Activated naive CD4-positive, alpha-beta T cell (primary cell): ENCODE measurements at places on chromosomes 16 and 17.

DNA sequence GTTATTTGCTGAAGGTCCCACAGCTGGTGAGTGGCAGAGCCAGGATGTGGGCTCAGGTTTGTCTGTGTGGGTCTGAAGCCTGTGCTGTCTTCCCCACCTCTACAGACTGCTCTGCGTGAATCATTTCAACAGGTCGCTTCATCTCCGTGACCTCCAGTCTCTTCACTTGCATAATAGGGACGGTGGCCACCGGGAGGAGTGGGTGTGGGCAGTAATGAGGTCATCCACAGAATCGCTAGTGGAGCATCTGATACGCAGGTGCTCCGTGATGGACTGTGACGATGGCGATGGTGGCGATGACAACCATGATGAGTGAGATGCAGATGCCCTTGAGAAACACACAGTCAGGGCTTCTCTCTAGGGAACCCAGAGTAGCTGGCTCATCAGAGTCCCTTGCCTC lies 120.2 kb downstream of the RAP1GAP2 start:
- DNase-seq, result no peak

DNA sequence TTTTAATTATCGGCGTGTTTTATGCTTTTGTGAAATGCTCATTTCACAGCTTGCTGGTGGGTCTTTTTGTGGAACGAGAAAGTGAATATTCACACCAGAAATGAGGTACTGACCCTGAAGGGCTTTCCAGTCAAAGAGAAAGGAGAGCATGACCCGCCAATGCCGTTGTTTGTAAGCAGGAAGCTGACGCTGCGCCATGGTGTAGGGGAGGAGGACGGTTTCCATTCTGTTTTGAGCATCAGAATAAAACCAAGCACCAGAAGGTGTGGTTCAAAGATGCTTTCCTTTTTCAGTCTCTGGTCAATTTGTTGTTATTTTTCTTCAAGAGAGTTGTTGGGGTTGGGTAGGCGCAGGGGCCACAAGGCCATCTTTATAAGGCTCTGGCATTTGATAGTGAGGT lies 669.3 kb downstream of the WWOX start:
- DNase-seq, result no peak

DNA sequence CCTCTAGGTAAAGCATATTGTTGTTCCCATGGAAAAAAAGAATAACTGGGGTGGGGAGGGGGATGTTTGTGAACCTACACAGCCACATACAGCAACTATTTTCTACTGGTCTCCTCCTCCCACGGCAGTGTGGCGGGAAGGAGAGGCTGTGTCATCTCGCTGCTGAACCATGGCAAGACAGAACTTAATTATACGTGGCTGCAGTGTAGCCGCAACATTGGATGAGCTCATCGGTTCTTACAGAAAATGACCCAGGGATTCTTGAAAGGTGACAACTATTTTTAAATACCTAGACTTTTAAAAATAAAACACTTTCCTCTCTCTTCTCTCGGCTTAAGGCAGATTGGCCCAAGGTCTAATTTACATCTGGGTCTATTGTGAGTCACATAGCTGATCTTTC lies 19.8 kb upstream of the TEKT3 start:
- no peak for DNase-seq

GRCh38 chr16:66905633-66906539 lies 12.8 kb downstream of the CDH16 start:
- no peak for DNase-seq

DNA sequence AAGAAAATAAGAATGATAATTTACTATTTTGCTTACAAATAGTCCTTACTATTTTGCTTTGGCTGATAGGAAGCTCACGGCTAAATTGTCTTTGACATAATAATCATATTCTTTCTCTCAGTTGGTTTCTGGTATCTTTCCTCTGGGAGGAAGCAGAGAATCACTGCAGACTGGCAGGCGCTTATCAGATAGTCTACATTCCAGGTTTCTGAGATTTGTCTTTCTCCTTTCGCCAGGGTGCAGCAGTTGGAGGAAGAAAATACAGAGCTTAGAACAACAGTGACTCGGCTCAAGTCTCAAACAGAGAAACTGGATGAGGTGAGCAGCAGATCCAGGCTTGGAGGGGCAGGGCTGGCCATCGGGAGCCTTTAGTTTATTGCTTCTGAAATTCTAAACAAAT lies 136.1 kb downstream of the RAB11FIP4 start:
- no peak for DNase-seq

DNA sequence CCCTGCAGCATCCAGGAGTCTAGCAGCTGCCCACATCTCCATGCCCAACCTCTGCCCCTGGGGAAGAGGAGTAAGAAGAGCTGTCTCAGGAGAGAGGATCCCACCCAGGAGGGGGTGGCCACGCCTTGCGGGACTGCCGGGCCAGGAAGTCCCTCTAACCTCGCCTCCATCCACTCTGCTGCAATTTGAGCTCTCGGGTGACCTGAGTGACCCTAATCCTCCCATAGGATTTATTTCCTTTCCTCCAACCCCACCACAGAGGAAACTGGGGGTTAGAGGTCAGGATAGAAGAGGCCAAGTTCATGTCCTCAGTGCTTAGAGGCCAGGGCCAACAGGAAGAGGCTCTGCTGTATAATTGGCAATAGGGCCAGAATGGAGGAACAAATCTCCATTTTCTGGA lies 22.6 kb upstream of the NGFR start:
- no peak for DNase-seq

DNA sequence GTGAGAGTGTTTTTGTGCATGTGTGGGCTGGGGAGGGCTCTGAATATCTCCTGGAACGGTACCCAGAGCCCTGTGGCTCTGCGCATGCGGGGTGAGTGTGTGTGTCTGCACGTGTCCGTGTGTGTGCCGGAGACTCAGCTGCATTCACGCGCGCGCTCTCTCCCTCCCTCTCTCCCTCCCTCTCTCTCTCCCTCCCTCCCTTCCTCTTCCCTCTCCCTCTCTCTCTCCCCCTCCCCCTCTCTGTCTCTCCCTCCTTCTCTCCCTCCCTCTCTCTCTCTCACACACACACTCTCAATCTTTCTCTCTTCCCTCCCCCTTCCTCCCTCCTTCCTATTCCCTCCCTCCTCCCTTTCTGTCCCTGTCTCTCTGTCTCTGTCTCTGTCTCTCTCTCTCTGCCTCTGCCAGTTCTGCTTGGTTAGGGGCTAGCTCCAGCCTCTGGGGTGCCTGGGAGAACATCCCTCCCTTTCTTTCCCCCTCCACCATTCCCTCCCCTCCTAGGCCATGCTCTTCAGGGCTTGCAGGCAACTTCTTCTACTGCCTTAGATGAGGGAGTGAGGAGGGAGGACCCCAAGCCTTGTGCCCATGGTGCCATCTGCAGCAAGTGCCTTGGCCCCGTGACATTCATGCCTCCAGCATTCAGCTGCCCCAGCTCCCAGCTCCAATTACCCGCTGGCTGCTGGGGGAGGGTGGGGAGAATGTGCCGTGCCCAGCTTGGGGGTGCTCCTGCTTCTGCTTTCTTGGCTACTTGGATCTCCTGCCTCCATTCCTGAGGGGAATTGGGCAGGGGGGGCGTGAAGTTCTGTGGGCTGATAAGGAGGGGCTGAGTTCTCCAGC lies 6.4 kb downstream of the THRA start:
- DNase-seq, result peak; percentile 45

DNA sequence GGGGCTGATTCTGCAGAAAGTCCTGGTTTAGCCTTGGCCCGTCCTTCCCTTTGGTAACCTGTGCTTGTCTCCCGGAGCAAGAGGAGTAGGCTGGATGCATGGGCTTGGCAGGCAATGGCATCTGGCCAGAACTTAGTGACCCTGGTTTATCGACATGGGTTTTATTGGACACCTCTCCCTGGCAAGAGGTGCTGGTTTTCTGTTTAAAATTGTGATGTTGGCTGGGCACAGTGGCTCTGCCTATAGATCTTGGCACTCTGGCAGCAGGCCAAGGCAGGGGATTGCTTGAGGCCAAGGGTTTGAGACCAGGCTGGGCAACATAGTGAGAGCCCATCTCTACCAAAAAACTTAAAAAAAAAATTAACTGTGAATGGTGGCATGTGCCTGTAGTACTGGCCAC lies 31.2 kb downstream of the SLC12A3 start:
- DNase-seq, result no peak

- no peak for DNase-seq
Observed at GRCh38 chr16:73399486-73399885, 351.6 kb upstream of the ZFHX3 start.

GRCh38 chr17:68437979-68438822 lies 19.1 kb downstream of the WIPI1 start:
- DNase-seq, result no peak

DNA sequence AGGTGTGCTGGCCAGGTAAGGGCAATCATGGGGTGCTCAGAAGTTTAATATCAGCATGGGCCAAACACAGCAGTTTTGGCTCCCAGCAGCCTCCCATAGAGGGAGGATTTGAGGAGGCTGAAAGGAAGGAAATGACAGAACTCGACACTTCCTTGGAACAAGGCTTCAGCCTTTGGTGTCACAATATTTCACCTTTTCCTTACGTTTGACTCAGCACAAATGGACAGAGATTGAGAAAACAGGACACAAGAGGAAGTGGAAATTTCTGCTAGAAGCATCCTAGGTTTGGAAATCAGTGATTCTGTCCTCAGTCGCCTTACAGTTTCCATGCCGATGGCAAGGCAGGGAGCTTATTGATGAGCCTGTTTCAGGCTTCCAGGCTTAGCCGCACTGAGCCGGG lies 181.4 kb downstream of the MAF start:
- DNase-seq, result no peak

- DNase-seq, result no peak
Observed at GRCh38 chr17:49193513-49194296, 16.7 kb downstream of the GNGT2 start.

GRCh38 chr17:10698096-10698818 lies 863 bp downstream of the ADPRM start:
- no peak for DNase-seq

DNA sequence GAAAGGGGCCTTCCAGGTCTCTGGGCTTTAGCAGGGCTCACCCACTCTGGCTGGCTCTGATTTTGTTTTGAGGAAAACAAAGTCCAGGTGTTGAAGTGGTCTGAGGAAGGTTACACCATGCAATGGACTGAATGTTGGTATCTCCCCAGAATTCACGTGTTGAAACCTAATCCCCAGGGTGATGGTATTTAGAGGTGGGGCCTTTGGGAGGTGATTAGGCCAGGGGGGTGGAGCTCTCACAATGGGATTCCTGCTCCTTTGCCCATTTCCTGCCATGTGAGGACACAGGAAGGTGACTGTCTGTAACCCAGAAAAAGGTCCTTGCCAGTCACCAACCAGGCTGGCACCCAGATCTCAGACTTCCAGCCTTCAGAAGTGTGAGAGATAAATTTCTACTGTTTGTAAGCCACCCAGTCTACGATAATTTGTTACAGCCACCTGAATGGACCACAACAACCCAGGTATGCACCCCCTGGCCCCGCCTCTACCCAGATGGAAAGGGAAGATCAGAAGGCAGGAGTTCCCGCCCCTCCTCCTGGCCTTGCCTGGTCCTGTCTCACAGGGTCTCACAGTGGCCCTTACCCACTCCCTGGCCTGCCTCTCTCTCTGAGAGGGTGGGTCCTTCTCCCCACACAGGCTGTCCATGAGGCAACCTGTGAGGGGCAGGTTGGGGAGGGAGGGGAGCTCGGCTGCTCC lies 32.0 kb downstream of the LRRC75A start:
- DNase-seq, result no peak

- DNase-seq, result no peak
Observed at GRCh38 chr17:80499560-80499959, 23.2 kb upstream of the NPTX1 start.

DNA sequence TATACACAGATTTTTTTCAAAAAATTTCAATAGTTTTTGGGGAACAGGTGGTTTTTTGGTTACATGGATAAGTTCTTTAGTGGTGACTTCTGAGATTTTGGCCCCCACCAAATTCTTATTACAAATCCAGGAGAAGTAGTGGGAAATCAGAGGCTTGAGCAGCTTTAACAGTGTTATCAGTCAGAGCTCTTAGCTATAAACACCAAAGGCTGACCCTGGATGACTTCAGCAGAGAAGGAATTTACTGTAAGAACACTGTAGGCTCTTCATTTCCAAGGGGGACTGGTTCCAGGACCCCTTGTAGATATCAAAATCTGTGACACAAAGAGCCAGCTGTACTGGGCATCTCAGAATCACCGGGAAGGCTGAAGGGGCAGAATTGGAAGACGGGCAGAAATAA lies 17.8 kb downstream of the MPHOSPH6 start:
- DNase-seq, result no peak

- no peak for DNase-seq
Observed at GRCh38 chr17:32656886-32657285, 170.1 kb downstream of the CDK5R1 start.

DNA sequence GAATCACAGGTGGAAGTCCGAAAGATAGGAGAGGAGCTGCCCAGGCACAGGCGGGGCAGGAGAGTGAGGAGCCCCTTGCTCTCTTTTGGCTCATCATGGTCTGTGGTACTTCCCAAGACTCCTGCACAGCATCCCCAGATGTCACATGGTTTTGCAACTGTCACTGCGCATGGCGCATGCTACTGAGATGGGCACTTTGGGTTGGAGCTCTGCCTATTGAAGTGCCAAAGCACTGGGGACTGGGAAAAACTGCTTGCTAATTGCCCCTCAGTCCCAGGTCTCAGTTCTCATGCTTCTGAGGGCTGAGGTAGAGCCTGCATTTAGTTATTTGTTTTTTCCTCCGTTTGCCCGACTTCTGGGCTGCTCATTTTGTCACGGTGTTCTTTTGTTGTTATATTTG lies 156.8 kb upstream of the CDH13 start:
- DNase-seq, result no peak

DNA sequence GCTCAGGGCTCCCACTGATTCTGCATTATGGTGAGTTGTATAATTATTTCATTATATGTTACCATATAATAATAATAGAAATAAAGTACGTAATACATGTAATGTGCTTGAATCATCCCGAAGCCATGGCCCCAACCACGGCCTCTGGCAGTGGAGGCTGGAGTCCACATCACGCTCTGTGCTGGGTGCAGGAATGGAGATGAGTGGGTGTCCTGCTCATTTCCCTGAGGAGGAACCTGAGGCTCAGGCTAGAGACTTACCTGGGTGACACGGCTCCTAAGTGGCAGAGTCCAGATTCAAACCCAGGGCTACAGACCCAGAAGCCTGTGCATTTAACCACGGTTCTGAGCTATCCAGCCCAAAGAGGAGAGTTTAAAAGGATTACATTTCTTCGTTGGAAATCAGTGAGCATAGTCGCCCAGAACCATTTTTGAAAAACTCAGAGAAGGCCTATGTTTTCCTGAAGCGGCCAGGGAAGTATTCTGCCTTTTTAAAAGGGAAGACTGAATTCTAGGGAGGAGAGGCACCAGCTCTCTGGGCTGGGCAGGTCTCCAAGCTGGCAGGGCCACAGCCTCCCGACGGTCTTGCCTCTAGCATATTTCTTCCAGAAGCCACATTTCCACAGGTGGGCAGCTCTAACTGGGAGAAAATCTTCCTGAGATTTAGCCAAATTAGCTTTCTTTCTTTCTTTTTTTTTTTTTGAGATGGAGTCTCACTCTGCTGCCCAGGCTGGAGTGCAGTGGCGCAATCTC lies 6.7 kb downstream of the IL4R start:
- DNase-seq, result no peak

DNA sequence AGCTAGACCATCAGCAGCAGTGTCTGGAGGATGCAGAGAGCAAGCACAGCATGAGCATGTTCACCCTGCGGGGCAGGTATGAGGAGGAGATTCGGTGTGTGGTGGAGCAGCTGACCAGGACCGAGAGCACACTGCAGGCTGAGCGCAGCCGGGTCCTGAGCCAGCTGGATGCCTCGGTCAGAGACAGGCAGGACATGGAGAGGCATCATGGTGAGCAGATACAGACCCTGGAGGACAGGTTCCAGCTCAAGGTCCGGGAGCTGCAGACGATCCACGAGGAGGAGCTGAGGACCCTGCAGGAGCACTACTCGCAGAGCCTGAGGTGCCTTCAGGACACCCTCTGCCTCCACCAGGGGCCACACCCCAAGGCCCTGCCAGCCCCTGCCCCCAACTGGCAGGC lies 38.8 kb downstream of the PLD6 start:
- no peak for DNase-seq

GRCh38 chr16:56277075-56277474 lies 85.8 kb downstream of the GNAO1 start:
- DNase-seq, result no peak
